Esophagus squamous epithelium (tissue), 5 donors: ENCODE measurements at places on chromosomes 6 and 20.

GRCh38 chr6:89385156-89385667 is 26.9 kb downstream of the RRAGD start:
- DNase-seq = no peak

GRCh38 chr6:1111361-1111760 is 200.5 kb upstream of the FOXQ1 start:
- DNase-seq = no peak

- DNase-seq = no peak
Measured at GRCh38 chr6:125188594-125189203, 35.1 kb downstream of the TPD52L1 start.

DNA sequence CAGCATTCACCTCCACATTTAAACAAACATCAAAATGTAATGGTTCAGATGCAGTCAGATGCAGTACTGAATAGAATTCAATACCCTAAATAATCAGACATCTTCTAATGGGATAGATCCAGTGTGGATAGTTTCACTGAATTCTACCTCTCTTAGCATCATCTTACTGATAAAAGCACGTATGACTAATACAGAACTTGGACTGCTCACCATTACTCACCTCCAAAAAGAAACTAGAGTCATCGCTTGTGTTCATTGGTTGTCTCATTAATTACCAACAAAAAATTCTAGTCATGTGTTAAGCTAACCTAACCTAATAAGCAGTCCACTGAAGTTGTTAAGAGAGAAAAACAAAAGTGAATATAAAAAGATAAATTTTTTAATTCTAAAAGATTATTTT is 165.9 kb upstream of the IRAK1BP1 start:
- no peak for DNase-seq

DNA sequence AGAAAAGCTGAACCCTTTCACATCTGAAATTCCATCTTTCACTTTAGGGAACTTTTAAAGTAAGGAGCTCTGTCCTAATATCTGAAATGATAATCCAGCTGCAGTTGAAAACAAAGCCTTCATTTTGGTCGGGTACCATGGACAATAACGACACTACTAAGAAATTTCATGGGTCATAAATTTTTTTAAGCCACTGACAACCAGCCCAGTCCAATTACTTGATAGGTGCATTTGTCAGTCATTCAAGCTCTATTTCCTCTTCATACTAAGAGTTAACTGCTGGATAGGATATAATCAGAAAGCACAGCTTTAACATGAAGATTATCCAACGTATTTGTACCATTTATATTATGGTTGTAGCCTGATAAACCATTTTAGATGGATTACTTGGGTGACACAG is 52.5 kb downstream of the MMUT start:
- DNase-seq = no peak

DNA sequence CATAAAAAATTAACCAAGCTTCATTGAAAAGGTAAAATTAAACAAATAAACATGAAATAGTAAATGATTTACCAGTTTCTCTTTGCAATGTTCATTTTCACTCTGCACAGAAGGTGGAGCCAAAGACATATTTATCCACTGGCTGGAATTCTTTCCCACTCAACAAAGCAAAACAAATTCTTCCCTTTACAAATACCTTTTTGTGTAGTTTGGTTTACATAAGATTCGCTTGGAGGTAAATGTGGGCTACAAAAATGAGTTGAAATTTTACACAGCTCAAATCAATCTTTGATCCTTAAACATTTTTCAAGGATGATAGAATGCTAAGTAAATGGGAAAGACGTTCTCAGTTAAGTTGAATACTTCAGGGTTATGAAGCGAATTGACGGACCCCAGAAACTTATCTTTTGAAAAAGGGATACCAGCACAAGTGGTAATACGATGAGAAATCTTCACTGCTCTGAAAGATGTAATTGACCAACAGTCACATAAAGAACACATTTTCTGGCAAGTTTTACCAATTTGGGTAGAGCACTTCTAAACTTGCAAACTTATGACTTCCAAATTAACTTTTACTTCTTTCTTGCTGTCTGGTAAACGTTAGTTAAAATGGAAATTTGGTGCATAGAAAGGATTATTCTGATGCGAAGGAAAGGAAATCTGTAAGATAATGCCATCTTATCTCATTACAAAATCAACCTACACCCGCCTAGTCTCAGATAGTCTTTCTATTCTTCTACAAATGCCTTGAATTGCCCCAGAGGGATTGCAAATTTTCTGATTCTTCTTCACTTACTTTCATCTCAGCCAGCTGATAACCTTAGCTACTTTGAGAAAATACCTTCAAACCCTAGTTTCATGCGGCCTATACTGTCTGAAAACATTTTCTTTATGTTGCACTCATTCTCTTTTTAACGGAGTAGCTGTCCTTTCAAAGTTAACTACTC is 4.7 kb upstream of the GJA1 start:
- no peak for DNase-seq

GRCh38 chr20:32438331-32438858 is 80.3 kb downstream of the ASXL1 start:
- DNase-seq = no peak

DNA sequence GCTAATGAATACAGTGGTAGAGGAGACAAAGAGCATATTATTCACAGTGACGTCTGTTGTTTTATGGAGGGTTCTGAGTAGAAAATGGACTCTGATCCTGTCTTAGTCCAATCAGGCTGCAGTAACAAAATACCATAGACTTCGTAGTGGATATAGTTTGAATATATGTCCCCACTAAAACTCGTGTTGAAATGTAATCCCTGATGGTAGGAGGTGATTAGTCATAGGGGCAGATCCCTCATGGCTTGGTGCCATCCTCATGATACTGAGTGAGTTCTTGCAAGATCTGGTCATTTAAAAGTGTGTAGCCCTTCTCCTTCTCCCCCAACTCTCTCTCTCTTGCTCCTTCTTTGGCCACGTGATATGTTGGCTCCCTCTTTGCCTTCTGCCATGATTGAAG is 82.5 kb downstream of the CD83 start:
- no peak for DNase-seq

- no peak for DNase-seq
Measured at GRCh38 chr20:10180651-10181235, 37.9 kb upstream of the SNAP25 start.

- no peak for DNase-seq
Measured at GRCh38 chr20:60402189-60403058, 444.2 kb downstream of the CDH26 start.
